Tibial nerve (tissue), 4 donors: ENCODE measurements at places on chromosomes 6 and 20. TPM values are rescaled to one million over a fixed set of nuclear protein-coding genes. Genes with fewer than 3 reads are reported as not detected.

DNA sequence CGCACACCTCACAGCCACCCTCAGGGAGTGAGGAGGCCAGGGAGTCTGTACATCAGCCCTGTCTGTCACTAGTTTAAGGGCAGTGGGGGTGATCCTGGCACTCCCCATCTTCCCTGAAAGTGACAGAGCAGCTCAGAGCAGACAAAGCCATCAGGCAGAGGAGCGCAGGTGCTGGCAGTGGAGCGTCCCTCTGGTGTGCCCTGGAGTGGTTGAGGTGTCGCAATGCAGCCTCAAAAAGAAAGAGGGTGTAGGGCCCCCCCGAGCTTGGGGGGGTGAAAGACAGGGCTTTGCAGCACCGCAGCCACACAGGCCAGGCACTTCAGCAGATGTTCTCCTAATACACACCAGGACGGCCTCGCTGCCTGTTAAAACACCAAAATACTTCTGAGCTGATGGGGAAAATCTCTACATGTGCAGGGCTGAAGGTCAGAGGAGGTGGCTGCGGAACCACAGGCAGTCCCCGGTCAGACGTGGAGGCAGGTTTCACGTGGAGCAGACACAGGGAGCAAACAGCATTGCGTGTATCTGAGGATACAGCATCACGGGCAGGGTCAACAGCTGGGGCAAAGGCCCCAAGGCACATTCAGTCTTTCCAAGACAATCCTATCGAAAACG lies 69.5 kb downstream of the PREX1 start:
- DNase-seq, result no peak

The SLC17A9 gene
- 4.0 TPM for total RNA-seq

The BPIFB1 gene
- not detected for total RNA-seq

- no peak for DNase-seq
Observed at GRCh38 chr6:164554700-164555476, 754.5 kb downstream of the C6orf118 start.

DNA sequence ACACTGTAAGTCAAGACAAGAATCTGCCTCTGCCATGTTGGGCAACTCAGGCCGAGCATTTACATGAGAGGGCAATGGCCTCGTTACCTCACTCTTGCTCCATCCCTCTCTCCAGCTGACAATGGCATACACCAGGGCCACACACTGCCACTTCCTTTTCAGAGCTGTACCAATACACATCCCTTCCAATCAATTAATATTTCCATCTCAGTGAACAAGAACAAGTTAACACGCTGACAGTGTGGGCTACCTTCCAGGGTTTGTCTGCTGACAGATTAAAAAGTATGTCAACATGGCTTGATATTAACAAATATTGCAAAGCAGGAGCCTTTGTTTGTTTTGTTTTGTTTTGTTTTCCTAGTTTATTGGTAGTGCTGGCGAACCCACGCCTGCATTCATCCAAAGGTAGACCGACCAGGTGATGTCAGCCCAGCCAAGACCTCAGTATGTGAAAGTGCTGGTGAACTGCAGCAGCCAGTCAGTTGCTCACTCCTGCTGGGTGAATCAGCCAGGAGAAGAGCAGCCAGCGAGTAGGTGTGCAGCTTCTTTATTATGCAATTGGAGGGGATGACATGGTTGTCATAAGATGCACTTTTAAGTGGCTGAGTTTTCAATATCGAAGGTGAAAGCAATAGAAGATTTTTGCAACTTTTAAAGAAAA lies 487.3 kb upstream of the JARID2 start:
- DNase-seq, result no peak
